ENCODE measurements at places on chromosomes 5 and 9. TPM values are rescaled to one million over a fixed set of nuclear protein-coding genes. Genes with fewer than 3 reads are reported as not detected.

RMRP gene
- 134,448 TPM for total RNA-seq

KLHL3 gene
- total RNA-seq: 0.77 TPM

SLC36A3 gene
- total RNA-seq: not detected

ANKRD18B gene
- 2.3 TPM for total RNA-seq

HRH2 gene
- total RNA-seq: not detected

MSX2 gene
- total RNA-seq: 0.79 TPM

LHX3 gene
- total RNA-seq: not detected

CLIC3 gene
- 8.2 TPM for total RNA-seq

IFNA13 gene
- not detected for total RNA-seq
